ENCODE measurements at places on chromosomes 1 and 21. TPM values are rescaled to one million over a fixed set of nuclear protein-coding genes. Genes with fewer than 3 reads are reported as not detected.

DNA sequence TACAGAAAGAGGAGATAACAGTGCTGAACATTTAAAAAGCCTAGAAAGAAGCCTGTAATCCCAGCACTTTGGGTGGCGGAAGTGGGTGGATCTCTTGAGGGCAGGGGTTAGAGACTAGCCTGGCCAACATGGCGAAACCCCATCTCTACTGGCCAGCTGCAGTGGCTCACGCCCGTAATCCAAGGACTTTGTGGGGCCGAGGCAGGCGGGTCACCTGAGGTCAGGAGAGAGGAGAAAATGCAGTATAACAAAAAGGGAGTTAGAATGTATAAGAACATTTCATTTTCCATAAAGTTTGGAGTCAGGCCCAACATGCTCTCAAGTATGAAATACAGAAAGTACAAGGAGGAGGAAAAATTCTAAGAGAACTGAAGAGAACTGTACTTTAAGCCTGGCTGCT, 134.5 kb downstream of the SMYD3 start:
- DNase-seq, result no peak

DNA sequence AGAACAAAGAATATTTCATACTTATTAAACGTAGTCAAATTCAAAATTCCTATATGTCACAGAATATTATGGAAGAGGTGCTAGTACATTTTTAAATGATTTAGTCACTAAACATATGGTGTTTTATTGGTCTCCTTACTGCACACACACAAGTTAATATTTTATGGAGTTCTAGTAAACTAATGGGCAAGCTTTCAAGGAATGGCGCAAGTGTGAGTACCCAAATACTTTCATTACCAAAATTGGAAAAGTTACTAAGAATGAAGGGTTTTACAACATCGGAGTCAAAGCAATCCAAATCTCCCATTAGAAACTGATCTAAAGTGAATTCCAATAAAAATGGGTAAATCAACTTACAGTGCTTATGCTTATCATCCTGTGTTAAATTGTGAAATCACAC, 921.9 kb downstream of the ADGRL2 start:
- no peak for DNase-seq

DNA sequence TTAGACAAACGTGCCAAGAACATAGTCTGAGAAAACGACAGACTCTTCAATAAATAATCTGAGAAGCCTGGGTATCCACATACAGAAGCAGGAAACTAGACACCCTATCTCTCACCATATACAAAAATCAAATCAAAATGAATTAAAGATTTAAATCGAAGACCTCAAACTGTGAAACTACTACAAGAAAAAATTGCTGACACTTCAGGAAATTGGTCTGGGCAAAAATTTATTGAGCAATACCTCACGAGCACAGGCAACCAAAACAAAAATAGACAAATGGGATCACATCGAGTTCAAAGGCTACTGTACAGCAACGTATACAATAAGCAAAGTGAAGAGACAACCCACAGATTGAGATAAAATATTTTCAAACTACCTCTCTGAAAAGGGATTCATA, 292.8 kb upstream of the RGS18 start:
- DNase-seq, result no peak

LCE1F gene
- total RNA-seq, result not detected

DNA sequence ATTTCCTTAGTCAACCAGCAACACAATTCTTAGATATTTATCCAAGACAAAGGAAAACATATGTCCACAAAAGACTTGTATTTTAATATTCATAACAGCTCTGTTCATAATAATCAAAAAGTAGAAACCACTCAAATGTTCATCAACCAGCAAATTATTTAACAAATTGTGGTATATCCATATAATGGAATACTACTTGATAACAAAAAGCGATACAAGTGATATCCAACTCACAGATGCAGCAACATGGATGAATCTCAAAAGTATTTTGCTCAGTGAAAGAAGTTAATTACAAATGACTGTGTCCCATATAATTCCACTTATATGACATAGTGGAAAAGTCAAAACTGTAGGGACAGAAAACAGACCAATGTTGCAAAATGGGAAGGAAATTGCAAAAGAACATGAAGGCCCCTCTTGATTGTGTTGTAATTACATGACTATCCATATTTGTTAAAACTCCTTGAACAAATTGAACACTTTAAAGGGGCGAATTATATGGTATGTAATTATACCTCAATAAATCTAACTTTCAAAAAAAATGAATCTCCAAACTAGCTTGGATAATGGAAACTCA, 116.9 kb downstream of the EDEM3 start:
- DNase-seq, result no peak
